Spinal cord (tissue), 10 donors: ENCODE measurements at places on chromosomes 2 and 18. TPM values are rescaled to one million over a fixed set of nuclear protein-coding genes. Genes with fewer than 3 reads are reported as not detected.

The TSN gene
- total RNA-seq = 64.7 TPM

The MATN3 gene
- 3.5 TPM for total RNA-seq

The ALPG gene
- not detected for total RNA-seq

The MC4R gene
- 1.3 TPM for total RNA-seq

The LYPD1 gene
- 54.2 TPM for total RNA-seq

The OSBPL1A gene
- total RNA-seq = 132 TPM

The VWC2L gene
- total RNA-seq = 17.1 TPM

The FSHR gene
- 0.17 TPM for total RNA-seq

The POTEJ gene
- total RNA-seq = 0.10 TPM

The ATOH8 gene
- 5.8 TPM for total RNA-seq

The SFT2D3 gene
- total RNA-seq = 9.8 TPM

The ABCG5 gene
- 0.10 TPM for total RNA-seq

The SCRN3 gene
- 47.3 TPM for total RNA-seq

The TMEFF2 gene
- total RNA-seq = 46.7 TPM
